Activated CD4-positive, alpha-beta T cell treated with anti-CD3 and anti-CD28 coated beads, Interleukin-2, amount 50 U/mL, for 24 hours (primary cell): ENCODE measurements at places on chromosomes 5 and 9.

GRCh38 chr5:163504079-163504931 lies 1.1 kb upstream of the MAT2B start:
- DNase-seq, result peak; percentile 19

DNA sequence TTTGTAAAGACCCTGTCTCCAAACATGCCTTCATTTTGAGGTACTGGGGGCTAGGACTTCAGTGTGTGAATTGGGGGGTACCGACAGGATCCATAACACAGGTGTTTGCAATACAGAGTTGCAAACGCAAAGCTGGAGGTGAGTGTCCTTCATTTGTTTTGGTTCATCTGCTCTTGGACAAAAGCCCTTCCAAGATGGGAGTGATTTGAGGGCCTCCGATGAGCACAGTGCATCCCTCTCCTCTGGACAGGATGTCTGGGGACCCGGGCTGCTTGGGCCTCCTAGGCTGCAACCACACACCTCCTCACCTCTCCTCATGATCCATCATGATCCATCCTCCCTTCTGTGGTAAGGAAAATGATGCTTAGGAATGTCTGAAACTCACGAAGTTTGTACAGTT lies 23.8 kb downstream of the FGD3 start:
- DNase-seq, result no peak

- DNase-seq, result no peak
Measured at GRCh38 chr9:14313951-14314423, at the start of gene NFIB. NFIB (minus strand) TSS chr9:14314141; CDS start chr9:14313511, 630 bp downstream.

DNA sequence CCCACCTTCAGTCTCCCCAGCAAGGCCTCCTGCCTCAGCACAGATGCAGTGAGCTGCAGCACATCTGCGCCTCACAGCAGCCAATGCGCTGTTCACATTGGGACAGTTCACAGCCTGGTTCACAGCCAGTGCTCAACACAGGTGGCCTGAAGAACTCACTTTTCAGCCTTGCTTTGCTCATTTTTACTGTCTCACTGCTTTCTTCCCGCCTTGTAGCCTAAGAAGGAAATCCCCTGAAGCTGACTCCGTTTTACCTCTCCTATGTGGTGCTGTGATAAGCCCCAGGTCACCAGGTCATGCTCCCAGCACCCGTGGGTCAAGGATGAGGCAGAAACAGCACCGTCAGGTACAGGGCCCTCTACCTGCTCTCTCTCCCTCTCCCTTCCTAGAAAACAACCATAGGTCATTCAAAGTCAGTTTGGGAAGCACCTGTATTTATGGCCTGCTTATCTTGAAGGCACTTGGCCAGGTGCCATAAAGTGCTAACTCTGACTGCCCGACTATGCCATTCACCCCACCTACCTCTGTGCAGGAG lies 1.1 kb downstream of the GCNT4 start:
- no peak for DNase-seq

- DNase-seq, result no peak
Measured at GRCh38 chr5:68385936-68386335, 170.4 kb downstream of the PIK3R1 start.

GRCh38 chr9:81871695-81872094 lies 56.5 kb upstream of the SPATA31D4 start:
- no peak for DNase-seq

GRCh38 chr5:141623611-141624010 lies 4.8 kb upstream of the DIAPH1 start:
- DNase-seq, result no peak

- no peak for DNase-seq
Measured at GRCh38 chr9:90455316-90455715, 187.3 kb downstream of the DIRAS2 start.

DNA sequence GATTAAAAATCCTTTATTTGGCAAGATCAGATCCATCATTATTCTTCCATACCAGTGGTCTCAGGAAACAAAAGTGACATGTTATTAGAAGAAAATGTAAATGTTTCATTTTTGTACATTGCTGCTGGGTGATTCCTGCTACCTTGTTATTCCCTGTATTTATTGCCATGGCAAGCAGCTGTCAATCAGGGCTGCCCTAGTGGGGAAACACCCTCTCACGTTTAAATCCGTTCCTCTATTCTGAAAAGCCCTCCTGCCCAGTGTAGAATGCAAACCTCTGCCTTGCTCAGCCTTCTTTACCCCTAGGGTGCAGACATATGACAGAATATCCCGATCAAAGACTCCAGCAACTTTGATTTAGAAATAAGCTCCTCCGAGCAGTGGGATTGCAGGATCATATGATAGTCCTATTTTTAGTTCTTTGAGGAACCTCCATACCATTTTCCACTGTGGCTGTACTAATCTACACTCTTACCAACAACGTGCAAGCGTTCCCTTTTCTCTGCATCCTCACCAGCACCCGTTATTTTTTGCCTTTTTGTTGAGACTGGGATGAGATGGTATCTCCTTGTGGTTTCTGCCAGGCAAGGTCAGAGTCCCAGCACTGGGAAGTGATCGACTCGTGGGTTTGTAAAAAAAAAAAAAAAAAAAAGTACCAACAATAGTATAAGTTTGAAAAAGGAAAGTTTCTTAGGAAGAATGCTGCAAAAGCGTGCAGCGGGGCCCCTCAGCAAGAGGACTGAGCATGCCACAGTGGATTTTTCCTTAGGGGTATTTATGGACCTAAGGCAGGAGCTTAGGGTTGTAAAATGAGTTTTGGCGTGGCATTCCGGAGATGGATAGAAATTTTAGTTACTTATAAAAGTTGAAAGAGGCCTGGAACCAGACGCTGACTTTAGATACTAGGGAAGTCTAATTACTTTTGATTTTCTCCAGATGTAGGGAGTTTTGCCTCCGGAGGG lies 66.7 kb downstream of the HRH2 start:
- no peak for DNase-seq

- DNase-seq, result no peak
Measured at GRCh38 chr5:172370648-172371545, 83.4 kb downstream of the SH3PXD2B start.

GRCh38 chr9:111413996-111414395 lies 70.2 kb downstream of the ECPAS start:
- no peak for DNase-seq

GRCh38 chr9:129102791-129103594 lies 7.6 kb downstream of the CRAT start:
- no peak for DNase-seq

- no peak for DNase-seq
Measured at GRCh38 chr5:106966686-106967315, 703.9 kb downstream of the EFNA5 start.

- no peak for DNase-seq
Measured at GRCh38 chr9:35842795-35843194, 13.8 kb downstream of the TMEM8B start.

GRCh38 chr9:119272500-119273211 lies 96.6 kb downstream of the BRINP1 start:
- DNase-seq, result no peak

GRCh38 chr5:953535-954449 lies 54.8 kb upstream of the NKD2 start:
- DNase-seq, result no peak

DNA sequence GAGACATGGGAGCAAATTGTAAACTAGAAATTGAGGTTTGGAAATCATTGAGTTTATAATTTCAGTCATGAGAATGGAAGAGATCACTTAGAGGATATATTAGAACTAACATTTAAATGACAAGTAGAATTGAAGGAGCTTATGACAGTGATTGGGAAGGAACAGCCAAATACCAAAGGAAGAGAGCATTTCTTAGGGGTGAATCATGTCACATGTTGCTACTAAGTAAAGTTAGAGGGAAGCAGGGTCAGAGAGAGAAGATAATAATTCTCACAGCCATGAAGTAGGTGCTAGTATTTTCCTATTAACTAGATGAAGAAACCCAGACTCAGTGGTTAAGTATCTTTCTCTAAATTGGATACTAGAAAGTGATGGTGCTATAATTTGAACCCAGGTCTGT lies 59.3 kb downstream of the COMMD10 start:
- no peak for DNase-seq

- no peak for DNase-seq
Measured at GRCh38 chr5:136279314-136279713, 86.0 kb downstream of the TRPC7 start.

DNA sequence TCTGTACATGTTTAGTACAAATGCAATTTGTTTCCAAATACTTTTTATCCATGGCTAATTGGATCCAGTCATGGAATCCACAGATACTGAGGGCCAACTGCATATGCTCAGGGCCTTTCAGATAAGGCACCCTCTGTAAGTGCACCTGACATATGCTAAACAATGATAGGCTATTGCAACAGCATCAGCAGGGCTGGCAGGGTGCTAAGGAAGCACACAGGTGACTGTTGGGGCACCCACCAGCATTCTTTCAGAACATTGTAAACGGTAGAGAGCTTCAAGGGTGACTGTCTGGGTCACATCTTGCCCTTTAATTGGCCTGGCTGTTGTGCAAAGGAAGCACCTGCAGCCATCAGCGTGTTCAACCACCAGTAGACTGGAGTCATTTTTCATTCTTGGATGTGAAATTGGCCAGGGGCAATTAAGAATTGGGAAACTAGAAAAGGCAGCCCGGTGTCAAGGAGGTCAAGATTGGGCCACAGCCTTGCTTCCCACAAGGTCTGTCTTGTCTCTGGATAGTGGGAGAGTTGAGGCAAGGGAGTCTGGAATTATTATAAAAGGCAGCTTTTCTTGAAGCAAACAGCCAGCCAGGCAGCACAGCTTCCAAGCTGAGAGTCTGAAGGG lies 129.3 kb upstream of the RAI14 start:
- DNase-seq, result no peak

DNA sequence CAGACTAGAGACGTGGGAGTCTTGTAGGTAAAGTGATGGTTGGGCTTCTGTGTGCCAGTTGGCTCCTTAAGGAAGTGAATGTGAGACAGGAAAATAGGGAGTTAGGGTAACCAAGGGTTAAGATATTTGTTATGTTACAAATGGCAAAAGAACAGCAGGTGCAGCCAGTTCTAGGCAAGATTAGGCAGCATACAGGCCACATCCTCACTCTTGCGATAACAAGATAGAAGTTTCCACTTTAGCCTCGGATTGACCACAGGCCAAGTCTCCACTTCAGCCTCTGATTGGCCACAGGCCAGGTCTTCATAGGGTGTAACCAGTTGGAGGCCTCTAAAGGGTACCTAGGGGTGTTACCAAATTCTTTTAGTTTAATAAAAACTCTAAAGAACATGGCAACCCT lies 54.6 kb upstream of the ABCA1 start:
- DNase-seq, result no peak

GRCh38 chr5:88824892-88825583 lies 57.9 kb downstream of the MEF2C start:
- DNase-seq, result no peak

DNA sequence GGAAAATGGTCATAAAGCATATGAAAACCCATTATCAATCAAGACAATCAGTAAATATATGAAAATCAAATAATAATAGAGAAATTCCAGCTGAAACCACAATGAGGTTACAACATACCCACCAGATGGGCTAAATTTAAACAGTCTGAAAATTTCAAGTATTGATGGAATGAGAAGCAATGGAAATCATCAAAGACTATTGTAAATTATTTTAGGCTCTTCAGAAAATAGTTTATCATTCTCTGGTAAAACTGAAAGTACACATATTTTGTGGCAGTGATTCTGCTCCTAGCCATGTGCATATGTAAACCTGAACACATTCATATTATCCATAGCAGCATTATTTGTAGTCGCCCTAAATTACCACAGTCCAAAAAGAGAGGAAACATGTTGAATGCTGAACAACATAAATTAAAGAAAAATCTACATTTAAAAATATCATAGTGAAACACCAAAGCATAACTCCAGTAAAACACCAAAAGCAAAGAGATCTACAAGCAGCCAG lies 215.3 kb downstream of the PRELID2 start:
- DNase-seq, result no peak

DNA sequence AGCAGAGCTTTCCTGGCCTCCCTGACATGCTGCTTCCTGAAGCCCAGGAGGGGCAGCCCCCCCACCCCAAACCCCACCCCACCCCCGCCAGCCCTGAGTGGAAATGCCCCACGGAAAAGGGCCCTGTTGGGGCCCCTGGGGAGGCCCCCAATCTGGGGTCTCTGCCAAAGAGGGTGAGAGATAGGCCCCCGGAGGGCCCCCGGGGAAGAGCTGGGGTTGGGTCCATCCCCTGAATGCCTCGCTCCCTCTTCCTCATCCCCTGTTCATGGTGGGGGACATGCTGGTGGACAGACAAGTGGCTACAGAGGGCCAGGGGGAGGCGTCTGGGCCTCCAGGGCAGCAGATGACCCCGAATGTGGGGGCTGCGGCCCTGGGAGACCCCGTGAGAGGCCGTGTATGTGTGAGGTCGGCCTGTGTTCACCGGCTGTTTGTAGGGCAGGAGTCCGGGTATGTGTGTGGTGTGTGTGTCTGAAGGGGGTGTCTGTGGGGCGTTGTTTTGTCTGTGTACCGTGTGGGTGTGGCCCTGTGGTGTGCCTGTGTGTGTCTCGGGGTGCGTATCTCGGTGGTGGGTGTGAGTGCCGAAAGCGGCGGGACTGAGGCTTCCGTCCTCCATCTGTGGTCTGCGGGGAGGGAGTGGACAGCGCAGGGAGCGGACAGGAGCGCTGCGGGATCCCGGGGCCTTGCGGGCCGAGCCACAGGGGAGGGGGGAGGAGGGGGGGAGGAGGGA lies 11.3 kb downstream of the C9orf50 start:
- DNase-seq, result no peak

DNA sequence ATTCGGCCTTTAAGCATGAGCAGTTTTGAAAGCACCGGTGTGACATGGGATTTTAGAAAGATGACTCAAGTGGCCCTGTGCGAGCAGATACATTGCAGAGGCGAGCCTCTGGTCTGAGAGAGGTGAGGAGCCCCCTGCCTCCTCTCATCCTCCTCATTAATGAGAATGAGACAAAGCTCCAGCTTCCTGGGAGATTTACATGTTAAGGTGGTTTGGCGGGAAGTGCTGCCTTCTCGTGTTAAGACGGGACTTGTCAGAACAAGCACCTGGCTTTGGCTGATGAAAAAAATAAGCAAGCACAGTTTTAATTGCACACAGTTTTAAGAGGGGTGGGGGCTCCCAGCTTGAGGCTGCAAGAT lies 68.1 kb downstream of the ACTL7B start:
- no peak for DNase-seq

DNA sequence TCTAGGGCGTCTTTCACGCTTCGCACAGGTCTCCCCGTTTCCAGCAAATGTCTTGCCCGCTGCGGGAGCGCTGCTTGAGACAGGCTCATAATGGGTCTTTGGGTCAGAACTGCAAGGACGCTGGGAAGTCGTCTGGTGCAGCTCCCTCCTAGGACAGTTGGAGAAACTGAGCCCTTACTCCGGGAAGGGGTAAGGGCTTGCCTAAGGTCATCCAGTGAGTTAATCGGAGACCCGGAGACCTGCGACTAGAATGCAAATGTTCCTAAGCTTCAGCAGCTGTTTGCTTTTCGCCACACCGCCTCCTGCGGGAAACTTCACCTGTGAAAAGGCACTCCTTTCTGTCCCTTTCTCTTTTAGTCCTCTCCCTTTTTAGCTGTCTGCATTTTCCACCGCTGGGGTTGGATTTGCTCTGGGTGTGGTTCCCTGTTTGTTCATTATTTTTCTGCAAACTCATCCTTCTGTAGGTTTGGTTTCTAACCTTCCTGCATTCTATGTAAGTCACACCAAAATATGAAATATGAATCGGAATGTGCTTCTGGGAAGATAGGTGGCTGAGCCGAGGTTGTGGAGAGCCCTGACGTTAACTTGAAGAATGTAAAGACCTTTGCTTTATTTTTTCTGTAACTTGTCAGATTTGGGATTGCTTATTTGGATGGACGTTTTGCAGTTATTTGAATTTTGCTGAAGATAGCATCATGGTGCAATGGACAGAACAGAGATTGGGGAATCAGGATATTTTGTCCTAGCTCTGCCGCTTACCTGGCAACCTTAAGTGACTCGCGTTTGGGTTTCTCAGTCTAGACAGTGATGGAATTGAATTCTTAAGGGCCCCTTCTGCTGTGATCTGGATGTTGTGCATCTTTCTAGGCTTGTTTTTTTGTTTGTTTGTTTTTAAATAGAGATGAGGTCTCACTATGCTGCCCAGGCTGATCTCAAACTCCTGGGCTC lies 909 bp downstream of the SLC36A1 start:
- peak; percentile 4 for DNase-seq
